ENCODE measurements at places on chromosomes 6 and 20.

DNA sequence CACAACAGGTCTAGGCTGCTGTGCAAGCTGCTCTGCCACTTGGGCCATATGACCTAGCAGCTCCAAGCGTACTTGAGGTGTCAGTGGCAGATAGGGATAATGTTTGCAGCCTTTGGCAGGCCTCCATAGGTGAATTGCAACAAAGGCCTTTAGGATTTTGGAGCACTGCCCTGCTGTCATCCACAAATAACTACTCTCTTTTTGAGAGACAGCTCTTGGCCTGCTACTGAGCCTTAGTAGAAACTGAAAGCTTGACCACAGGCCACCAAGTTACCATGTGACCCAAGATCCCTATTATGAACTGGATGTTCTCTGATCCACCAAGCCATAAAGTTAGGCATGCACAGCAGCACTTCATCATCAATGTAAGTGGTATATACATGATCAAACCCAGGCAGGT lies 29.9 kb downstream of the FBXO30 start:
- no peak for DNase-seq

DNA sequence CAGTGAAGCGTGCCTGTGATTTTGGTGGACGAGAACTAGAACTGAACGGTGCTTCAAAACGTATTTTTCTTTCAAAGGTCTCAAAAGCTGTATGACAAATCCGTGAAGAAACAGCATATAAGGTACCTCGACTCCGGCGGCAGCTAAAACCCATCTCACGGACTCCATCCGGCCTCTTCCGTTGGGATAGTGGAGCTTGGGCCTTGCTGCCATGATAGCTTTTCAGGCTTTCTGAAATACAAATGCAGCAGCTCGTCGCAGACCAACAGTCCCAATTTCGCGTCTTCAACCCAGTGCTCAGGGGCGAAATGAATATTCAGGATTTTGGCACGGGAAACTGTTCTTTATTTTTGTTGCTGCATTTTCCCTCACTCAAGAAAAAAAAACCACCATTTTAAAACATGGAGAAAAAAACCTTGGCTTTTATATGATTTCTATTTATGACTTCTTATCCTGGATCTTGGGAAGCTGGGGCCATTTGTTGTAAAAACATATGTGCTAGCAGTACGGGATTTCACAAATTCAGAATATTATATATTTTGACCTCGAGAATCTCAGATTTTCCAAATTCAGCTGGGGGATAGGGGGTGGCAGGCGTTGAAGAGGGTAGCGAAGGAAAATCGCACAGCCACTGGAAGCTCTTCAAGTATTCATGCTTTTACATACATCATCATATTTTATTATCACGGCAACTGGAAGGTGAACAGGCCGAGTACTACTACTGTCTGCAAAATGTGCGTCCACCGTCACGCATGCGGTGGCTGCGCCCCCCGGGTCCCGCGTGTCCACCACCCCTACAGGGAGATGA lies 849 bp downstream of the GSTA4 start:
- no peak for DNase-seq

GRCh38 chr6:72035966-72036365 lies 149.6 kb downstream of the RIMS1 start:
- no peak for DNase-seq

DNA sequence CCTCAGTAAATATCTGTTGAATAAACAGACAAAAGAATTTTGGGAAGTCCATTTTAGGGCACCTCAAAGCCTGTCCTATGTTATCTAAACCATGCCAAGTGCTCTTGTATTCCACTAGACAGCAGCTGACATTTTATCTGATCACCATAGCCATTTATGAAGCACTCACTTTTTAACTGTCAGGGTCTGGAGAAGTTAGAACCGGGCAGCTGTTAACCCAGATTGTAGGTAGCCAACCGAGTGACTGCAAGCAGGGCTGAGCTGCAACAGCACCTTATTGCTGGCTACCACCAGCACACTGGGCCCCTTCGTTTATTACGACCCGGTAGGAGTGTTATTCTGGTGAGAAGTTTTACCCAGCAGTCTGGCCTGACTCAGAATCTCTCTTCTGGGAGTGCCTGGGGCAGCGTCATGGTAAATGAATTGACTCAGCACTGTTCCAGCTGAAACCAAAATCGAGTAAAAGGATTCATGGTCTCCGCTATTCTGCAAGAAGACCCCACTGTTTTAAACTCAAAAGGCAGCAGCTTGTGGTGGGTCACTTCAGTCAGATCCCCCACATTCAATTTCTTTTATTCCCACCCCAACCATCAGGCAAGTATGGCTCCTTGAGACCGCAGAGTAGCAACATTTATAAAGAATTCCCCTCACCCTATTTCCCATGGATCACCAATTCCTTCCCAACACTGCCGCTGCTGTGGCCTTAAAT lies 1.7 kb downstream of the UBE2V1 start:
- peak; percentile 24 for DNase-seq

DNA sequence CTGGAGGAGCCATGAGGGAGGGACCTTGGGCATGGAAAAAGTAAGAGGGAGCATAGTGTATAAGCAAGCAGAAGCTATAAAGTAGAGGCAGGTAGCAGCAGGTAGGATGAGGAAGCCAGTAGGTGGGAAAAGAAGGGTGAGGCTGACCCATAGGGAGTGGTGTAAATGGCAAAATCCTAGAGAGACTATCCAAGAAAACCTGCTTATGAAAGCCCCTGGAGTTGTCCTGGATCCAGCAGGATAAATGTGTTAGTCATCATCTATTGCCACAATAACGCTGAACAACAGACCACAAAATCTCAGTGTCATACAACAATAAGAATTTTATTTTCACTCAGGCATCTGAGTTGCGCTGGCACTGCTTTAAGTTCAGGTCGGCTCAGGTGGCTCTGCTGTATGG lies 30.2 kb downstream of the CHD6 start:
- no peak for DNase-seq

- DNase-seq, result no peak
Measured at GRCh38 chr20:20021835-20022234, 4.7 kb downstream of the NAA20 start.

- no peak for DNase-seq
Measured at GRCh38 chr6:89952105-89952671, 57.9 kb downstream of the GJA10 start.
